ENCODE measurements at places on chromosomes 5 and 9.

- DNase-seq, result no peak
These were observed 184.0 kb downstream of the PBX3 start for GRCh38 chr9:125931211-125931610.

- no peak for DNase-seq
These were observed 73.0 kb downstream of the EHMT1 start for GRCh38 chr9:137691646-137692351.

GRCh38 chr5:96483878-96484277 lies 50.8 kb upstream of the PCSK1 start:
- DNase-seq, result no peak

DNA sequence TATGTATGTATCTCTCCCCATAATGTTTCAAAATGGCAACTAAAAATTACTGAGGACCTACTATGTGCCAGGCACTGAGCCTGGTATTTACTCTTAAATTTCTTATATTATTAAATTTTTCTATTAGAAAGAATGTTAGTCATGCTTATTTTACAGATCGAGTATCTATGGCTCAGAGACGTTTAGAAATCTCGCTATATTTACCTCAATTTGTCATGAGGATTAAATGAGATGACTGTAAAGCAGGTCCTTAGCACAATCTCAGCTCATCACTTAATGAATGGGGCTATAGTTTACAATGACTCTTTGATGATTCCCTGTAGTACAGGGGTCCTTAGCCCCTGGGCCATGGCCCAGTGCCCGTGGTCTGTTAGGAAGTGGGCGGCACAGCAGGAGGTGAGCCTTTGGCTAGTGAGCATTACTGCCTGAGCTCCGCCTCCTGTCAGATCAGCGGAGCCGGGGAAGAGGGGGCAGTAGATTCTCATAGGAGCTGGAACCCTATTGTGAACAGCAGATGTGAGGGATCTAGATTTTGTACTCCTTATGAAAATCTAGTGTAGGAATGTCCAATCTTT lies 15.5 kb downstream of the ENC1 start:
- DNase-seq, result no peak

DNA sequence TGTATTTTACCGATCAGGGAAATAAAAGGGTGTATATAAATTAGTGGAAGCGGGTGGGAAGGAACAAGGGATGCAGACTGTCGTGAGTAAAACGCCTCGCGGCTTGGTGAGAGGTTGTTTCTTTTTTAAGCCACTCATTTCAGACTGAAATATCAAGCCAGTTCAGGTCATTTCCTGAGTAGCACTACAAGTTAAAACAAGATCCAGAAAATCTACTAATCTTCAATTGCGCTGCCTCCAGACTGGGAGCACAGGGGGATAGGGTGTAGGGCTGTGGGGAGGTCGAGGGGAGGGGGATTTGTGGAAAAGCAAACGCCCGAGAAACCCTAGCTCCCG lies 140.8 kb downstream of the TSSK1B start:
- DNase-seq, result no peak

DNA sequence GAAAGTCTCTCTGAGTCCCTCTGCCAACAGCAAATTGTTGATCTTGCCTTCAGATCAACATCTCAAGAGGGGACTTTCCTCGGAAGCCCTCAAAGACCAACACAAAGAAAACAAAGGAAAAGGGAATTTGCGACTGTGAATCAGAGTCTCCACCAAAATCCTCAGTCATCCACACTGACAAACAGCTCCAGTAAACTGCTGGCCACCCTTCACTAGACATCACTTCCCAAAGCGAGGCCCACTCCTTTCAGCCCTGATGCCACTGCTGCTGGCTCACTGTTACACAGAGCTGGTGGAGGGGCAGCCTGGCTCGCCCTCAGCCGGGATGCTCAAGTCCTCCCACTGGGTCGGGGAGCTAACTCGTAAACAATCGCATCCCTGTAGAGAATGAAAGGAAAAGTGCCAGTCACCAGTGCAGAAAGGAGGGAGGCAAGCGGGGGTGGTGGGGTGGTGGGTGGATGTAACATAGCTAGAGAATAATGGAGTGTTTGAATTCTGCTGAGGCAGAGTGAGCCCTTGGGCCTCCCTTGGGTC lies 1.3 kb downstream of the FGF1 start:
- no peak for DNase-seq
